ENCODE measurements at places on chromosomes 4 and X. TPM values are rescaled to one million over a fixed set of nuclear protein-coding genes. Genes with fewer than 3 reads are reported as not detected.

DNA sequence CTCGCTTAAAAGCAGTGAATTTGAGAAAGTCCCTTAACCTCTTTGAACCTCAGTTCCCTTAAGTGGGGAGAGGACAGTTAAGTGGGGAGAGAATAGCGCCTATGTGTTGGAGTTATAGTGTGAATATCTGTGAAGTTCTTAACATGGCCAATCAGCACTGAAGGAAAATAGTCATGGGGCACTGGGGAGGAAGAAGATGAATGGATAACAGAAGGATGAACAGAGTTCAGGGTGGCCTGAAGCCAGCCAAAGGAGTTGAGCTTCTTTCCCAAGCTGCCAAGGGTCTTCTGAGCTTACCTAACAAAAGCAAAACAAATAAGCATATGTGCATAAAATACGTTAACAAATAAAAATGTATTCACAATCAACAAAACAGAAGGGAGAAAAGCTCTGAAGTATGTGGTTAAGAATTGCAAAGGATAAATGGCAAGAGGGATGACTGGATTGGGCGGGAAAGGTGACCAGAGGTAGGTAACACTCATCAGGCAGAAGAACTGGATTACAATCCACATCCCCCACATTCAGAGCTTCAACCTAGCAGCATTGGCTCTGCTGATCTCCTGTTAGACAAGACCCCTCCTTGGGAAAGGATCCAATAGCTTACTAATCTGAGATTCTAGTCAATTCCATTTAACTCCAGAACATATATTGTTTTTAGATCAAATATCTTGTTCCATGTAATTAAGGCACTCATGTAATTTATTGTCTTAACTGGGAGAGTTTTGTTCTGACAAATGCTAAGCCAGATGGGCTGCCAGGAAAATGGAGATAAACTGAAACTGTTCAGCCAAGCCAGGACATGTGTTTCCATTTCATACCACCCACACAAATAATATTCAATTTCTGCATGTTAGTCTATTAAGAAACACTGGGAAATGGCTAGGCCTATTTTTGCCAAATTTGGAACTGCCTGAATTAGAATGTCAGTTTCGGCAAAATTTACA is 221.2 kb downstream of the LDB2 start:
- no peak for DNase-seq
- no peak overlapping the region for H3K27ac ChIP-seq
- no peaks in the 10 kb centered on the region for H3K27me3 ChIP-seq
- H3K4me1 ChIP-seq: no peaks in the 10 kb centered on the region

DNA sequence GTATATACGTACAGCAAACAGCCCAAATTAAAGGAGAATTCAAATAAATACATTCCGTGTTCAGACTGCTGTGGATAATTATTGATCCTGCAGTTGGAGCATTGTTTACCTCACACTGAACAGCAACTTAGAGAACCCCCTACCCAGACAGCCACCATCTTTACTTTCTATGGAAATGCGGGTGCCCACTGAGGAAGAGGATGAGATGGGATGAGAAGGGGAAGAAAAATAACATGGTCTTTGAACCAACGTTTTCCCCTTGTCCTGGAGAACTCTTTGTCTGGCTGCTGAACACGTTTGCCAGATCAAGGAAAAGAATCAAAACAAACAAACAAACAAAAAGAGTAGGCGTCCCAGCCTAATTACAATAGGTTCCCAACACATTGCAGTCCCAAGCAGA is 1.5 kb downstream of the TSPAN5 start:
- no peak for DNase-seq
- peaks cover 39% of the 10 kb centered on the region for H3K4me1 ChIP-seq
- peak overlapping the region; percentile 89 for H3K4me3 ChIP-seq

- H3K27ac ChIP-seq: no peak overlapping the region
- no peak overlapping the region for H3K4me3 ChIP-seq
- no peaks in the 10 kb centered on the region for H3K4me1 ChIP-seq
- DNase-seq: no peak
- H3K27me3 ChIP-seq: no peaks in the 10 kb centered on the region
Observed at GRCh38 chr4:48409203-48409602, 67.9 kb downstream of the SLAIN2 start.

DNA sequence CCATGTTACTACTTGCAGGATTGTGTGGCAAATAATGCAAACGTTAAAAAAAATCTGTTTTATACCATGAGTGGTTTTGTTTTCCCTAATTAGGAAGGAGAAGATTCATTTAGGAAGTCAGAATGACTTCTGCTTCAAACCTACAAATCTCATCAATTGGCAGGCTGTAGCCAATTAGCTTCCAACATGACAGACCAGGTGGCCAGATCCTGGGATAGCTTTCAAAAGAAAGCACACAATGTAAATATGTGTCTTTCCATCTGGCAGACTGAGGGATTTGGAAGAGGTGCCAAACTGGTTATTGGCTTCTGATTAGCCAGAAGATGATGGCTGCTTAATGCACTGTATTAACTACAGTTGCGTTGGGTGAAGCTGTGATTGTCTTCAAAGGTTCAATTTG is 432.8 kb downstream of the ANKRD50 start:
- no peaks in the 10 kb centered on the region for H3K27me3 ChIP-seq
- no peaks in the 10 kb centered on the region for H3K4me1 ChIP-seq
- no peak for DNase-seq
- no peak overlapping the region for H3K4me3 ChIP-seq
- H3K27ac ChIP-seq: no peak overlapping the region
- H3K36me3 ChIP-seq: no peaks in the 10 kb centered on the region

DNA sequence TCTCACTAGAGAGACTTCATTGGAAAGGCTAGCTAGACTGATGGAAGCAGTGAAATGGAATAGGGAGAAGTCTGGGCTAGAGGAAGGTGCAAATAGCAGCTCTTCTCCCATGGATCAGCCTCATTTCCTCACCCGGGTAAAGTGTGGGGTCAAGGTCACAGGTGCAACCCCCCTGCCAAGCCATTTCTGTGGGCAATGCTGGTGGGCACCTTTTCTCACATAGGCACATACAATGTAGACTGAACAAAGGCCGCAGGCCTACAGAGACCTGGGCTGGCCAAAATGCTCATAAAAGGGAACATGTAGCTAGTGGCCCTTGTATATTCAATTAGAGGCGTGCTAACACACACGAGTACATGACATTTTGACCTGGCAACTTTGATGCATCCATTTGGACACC is 71.5 kb upstream of the EFNB1 start:
- no peaks in the 10 kb centered on the region for H3K4me1 ChIP-seq
- no peaks in the 10 kb centered on the region for H3K27me3 ChIP-seq
- H3K36me3 ChIP-seq: no peaks in the 10 kb centered on the region
- H3K4me3 ChIP-seq: no peak overlapping the region
- H3K27ac ChIP-seq: no peak overlapping the region

DNA sequence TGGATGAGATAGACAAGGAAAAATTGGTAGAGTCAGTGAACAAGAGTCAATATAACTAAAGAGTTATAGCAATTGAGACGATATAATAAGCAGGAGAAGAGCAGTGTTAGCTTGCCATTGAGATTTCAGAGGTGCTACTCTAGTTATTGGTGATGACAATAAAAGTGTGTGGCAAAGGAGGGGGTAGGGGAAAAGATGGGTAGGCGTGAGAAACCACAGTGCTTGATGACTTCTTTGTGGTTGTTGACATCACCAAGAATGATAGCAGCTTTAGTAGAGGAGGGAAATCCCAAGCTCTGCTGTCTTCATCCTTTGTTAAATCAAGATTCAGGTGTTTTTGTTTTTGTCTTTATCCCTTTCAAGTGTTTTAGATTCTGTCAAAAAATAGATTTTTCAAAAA is 179.9 kb upstream of the PPP3CA start:
- H3K27ac ChIP-seq: no peak overlapping the region
- H3K4me1 ChIP-seq: no peaks in the 10 kb centered on the region
- no peak overlapping the region for H3K4me3 ChIP-seq
- no peaks in the 10 kb centered on the region for H3K27me3 ChIP-seq
- no peaks in the 10 kb centered on the region for H3K36me3 ChIP-seq

DNA sequence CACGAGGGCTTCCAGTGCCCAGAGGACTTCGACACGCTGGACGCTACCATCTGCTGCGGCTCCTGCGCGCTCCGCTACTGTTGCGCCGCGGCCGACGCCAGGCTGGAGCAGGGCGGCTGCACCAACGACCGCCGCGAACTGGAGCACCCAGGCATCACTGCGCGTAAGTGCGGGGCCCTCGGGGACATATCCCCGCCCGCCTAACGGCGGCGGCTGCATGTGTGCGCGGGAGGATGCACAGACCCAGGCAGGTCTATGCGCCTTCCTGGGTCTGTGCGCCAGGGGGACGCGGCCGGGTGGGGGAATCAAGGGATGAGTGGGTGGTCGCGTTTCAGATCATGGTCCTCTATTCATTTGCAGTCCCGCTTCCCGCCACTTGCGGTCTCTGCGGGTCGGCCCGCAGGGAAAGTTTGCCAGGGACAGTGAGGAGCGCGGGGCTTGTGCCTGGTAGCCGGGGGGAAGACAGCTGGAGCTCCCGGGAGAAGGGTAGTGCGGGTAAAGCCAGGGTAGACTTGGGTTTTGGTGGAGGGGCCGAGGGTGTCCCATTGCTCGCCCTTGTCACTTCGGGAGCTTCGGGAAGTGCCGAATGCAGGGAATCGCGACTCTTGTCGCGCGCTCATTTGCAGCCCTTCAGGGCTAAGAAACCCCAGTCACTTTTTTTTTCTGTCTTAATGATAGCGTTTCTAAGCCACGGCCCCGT is 1.0 kb downstream of the SHISA3 start:
- H3K4me3 ChIP-seq: peak overlapping the region; percentile 32
- H3K27me3 ChIP-seq: peaks cover 5% of the 10 kb centered on the region
- no peak for DNase-seq
- H3K36me3 ChIP-seq: no peaks in the 10 kb centered on the region

DNA sequence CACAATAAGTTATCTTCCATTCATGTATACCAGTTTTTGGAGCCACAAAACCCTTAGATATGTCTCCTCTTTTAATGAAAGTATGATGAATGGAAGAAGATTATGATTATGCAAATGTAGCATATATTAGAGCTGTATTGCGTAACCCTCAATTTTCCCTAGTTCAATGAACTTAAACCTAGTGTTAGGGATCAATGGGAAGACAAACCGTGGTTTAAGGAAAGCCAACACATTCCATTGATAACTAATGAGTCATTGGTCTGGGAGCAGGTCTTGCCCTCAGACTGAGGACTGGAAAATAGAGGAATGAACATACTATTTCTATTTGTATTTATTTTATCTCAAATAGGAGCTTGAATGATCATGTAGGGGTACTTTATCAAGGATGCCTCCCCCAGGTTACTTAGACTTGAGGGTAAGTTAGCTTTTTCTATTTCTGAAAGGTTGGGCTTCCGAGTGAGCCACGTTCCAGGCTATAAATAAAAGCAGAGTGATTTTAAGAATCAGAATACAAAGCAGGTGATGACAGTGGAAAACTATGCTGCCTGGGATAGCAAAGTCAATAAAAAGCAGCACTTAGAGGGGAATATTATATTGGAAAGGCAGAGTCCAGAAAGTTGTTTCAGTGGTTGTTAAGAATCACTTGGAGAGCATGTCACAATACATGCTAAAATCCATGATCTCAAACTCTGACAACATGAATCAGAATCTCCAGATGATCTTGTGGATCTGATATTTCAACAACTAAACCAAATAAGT is 356.0 kb downstream of the ADAM29 start:
- no peaks in the 10 kb centered on the region for H3K4me1 ChIP-seq
- H3K4me3 ChIP-seq: no peak overlapping the region
- H3K27me3 ChIP-seq: no peaks in the 10 kb centered on the region
- H3K36me3 ChIP-seq: no peaks in the 10 kb centered on the region
- DNase-seq: no peak
- H3K27ac ChIP-seq: no peak overlapping the region

The CNGA1 gene
- total RNA-seq: 0.23 TPM

GRCh38 chr4:125010796-125011503 is 298.4 kb upstream of the ANKRD50 start:
- H3K27ac ChIP-seq: no peak overlapping the region
- H3K4me1 ChIP-seq: no peaks in the 10 kb centered on the region
- H3K4me3 ChIP-seq: no peak overlapping the region
- DNase-seq: no peak

DNA sequence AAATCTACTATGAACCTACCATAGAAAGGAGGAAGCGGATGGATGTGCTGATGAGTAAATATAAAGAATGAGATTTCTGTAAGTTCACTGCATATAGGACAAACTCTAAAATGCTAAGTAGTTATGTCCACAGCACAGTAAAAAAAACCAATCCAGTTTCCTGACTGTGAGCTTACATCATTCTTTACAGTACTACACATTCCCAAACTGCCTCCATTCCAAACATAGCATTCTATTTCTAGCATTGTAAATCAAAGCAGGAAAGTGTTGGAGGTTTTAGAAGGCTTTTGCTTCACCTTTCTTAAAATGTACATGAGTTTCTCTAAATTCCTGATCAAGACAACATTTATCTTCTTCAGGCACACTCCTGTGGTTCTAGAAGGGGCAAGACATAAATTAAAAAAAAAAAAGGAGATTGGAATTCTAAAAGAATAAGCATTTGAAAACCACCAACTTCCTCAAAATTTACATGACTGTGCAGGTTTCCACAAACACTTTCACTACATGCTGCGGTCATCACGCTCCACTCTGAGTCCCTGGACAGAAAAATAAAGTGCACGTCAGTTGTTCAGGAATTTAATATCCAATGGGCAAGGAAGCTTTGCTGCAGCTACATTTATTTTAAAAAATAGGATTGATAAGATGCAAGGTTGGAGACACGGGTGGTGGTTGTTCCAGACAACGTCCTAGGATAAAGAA is 297.6 kb upstream of the STS start:
- no peaks in the 10 kb centered on the region for H3K4me1 ChIP-seq
- H3K4me3 ChIP-seq: no peak overlapping the region
- no peaks in the 10 kb centered on the region for H3K36me3 ChIP-seq
- no peak overlapping the region for H3K27ac ChIP-seq
- no peaks in the 10 kb centered on the region for H3K27me3 ChIP-seq
- no peak for DNase-seq

- no peak for DNase-seq
- H3K4me3 ChIP-seq: no peak overlapping the region
- H3K36me3 ChIP-seq: no peaks in the 10 kb centered on the region
- H3K27me3 ChIP-seq: no peaks in the 10 kb centered on the region
- H3K27ac ChIP-seq: no peak overlapping the region
Observed at GRCh38 chr4:176872461-176872860, 79.7 kb upstream of the VEGFC start.

The ARAP2 gene
- 5.5 TPM for total RNA-seq

- DNase-seq: no peak
- no peak overlapping the region for H3K27ac ChIP-seq
- no peaks in the 10 kb centered on the region for H3K36me3 ChIP-seq
- no peaks in the 10 kb centered on the region for H3K27me3 ChIP-seq
- H3K4me1 ChIP-seq: no peaks in the 10 kb centered on the region
Observed at GRCh38 chr4:16018841-16019240, 55.9 kb upstream of the FGFBP2 start.

- no peaks in the 10 kb centered on the region for H3K4me1 ChIP-seq
- H3K36me3 ChIP-seq: no peaks in the 10 kb centered on the region
- no peak for DNase-seq
- H3K27ac ChIP-seq: no peak overlapping the region
Observed at GRCh38 chr4:38268108-38268820, 308.1 kb downstream of the PTTG2 start.

The CLDN34 gene
- total RNA-seq: not detected
